ENCODE measurements at places on chromosomes 1 and 21. TPM values are rescaled to one million over a fixed set of nuclear protein-coding genes. Genes with fewer than 3 reads are reported as not detected.

Gene CFHR3
- polyA plus RNA-seq = not detected

DNA sequence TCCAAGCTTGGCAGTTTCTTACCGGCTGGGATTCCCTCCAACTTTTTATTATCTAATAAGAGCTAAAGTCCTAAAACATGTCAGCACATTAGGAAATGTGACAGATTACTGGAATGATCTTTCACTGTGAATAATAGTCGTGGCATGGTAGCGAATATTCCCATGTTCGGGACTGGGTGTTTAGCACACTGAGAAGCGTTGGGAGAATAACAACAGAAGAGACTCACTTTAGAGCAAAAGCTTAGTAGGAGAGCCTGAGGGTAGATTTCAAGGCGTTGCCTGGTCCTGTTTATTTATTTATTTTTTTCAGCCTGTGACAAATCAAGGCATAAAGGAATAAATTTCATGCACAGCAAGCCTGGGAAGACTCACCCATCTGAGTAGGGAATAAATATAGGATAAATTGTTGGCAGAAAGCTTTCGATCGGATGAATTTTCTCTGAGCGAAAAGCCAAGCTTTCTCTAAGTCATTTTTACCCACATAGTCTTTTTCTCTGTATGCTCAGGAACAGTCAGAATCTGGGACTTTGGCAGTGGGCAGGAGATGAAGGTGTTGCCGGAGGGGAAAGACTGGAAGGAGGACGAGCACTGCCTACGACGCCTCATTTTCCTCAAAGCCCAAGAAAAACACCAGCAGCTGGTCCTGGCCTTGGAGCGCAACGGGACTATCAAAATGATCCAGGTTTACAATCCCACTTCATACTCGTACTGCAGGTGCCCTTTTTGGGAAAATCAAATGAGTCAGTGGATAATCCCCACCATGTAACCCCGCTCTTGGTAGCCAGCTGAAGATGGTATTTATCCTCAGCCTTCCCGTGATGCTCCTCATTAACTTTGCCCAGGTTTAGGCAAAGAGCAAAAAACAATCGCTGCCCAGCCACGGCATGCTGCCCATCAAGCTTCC is 97.2 kb downstream of the WDR64 start:
- H3K4me3 ChIP-seq = no peak overlapping the region
- no peaks in the 10 kb centered on the region for H3K4me1 ChIP-seq
- no peaks in the 10 kb centered on the region for H3K27me3 ChIP-seq
- no peaks in the 10 kb centered on the region for H3K36me3 ChIP-seq

GRCh38 chr1:58882322-58882948 is 98.6 kb upstream of the JUN start:
- H3K36me3 ChIP-seq = no peaks in the 10 kb centered on the region
- H3K27me3 ChIP-seq = no peaks in the 10 kb centered on the region
- no peak for DNase-seq
- H3K4me1 ChIP-seq = peaks cover 61% of the 10 kb centered on the region
- peak overlapping the region; percentile 94 for H3K27ac ChIP-seq

GRCh38 chr1:106268070-106268469 is 788.4 kb upstream of the PRMT6 start:
- no peaks in the 10 kb centered on the region for H3K27me3 ChIP-seq
- H3K27ac ChIP-seq = no peak overlapping the region
- no peak for DNase-seq
- no peaks in the 10 kb centered on the region for H3K36me3 ChIP-seq
- no peak overlapping the region for H3K4me3 ChIP-seq

DNA sequence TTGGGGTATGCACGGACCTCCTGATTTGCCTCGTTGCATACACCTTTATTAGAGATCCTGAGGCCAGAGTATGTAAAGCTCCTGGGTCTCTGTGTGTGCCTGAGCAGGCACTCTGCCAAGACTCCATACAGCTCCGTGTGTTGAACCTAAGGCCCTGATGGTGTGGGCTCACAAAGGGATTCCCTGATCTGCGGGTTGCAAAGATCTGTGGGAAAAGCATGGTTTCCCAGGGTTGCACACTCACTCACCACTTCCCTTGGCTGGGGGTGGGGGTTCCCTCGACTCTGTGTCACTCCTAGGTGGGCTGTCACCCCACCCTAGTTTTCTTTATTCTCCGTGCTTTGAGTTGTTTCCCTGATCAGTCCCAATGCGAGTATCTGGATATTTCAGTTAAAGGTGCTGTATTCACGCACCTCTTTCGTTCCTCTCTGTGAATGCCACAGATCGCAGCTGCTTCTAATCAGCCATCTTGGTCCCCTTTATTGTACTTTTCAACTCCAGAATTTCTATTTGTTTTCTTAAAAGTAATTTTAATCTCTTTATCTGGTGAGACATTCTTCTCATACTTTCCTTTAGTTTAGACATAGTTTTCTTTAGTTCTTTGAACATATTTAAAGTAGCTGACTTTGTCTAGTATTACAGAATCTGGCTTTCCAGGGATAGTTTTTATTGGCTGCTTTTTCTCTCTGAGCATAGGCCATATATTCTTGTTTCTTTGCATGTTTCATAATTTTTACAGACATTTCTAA is 39.0 kb upstream of the F3 start:
- H3K27me3 ChIP-seq = no peaks in the 10 kb centered on the region
- DNase-seq = no peak
- no peak overlapping the region for H3K4me3 ChIP-seq
- no peak overlapping the region for H3K27ac ChIP-seq

GRCh38 chr1:91754816-91755580 is 131.0 kb downstream of the TGFBR3 start:
- H3K36me3 ChIP-seq = no peaks in the 10 kb centered on the region
- DNase-seq = no peak
- no peak overlapping the region for H3K4me3 ChIP-seq
- no peak overlapping the region for H3K27ac ChIP-seq
- H3K4me1 ChIP-seq = no peaks in the 10 kb centered on the region

DNA sequence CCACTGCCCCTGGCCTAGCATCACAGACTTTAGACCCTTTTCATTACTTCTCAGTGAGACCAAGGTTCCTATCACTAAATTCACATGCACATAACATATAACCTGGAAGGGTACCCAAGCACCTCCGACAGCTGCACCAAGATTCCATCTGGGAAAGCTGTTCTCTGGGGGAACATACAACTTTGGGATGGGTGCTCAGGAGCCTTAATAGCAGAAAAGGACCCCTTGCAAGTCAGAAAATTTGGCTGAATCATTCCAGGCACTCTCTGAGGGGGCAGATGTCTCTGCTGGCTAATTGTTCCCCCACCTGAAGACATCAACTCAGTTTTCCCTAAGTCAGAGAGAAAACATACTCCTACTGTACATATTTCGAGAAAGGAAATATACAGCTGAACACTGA is 41.3 kb upstream of the PSEN2 start:
- no peak overlapping the region for H3K4me3 ChIP-seq
- H3K36me3 ChIP-seq = no peaks in the 10 kb centered on the region
- H3K27ac ChIP-seq = no peak overlapping the region
- H3K4me1 ChIP-seq = peaks cover 13% of the 10 kb centered on the region

- H3K27me3 ChIP-seq = peaks cover 8% of the 10 kb centered on the region
- no peaks in the 10 kb centered on the region for H3K36me3 ChIP-seq
- H3K27ac ChIP-seq = no peak overlapping the region
- H3K4me1 ChIP-seq = no peaks in the 10 kb centered on the region
Measured at GRCh38 chr1:114588196-114588689, 6.8 kb upstream of the BCAS2 start.

Gene RAP1GAP
- not detected for polyA plus RNA-seq

DNA sequence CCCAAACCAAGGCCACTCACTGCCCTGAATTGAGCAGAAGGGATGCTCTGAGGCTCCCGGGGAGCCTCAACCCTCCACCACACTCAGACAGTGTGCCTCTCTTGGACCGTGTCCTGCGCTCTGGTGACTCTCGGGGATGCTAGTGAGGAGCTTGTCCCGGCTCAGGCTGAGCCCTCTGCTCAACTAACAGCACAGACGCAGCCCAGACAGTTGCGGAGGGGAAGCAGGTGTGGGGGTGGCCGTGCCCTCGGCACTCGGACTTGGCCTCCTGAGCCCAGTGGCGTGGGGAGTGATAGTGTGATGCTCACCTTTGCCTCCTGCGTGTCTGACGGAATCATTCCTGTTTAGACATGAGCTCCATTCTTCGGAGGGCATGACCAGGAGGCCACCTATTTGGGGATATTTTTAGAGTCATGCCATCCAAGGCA is 15.4 kb upstream of the SLC19A1 start:
- no peaks in the 10 kb centered on the region for H3K36me3 ChIP-seq
- peaks cover 4% of the 10 kb centered on the region for H3K27me3 ChIP-seq
- no peak overlapping the region for H3K4me3 ChIP-seq
- H3K4me1 ChIP-seq = peaks cover 13% of the 10 kb centered on the region
- no peak for DNase-seq
- H3K27ac ChIP-seq = no peak overlapping the region

GRCh38 chr1:228105270-228105995 is 2.3 kb upstream of the C1orf35 start:
- H3K4me3 ChIP-seq = no peak overlapping the region
- no peaks in the 10 kb centered on the region for H3K27me3 ChIP-seq
- H3K4me1 ChIP-seq = peaks cover 55% of the 10 kb centered on the region
- no peak for DNase-seq
- peaks cover 26% of the 10 kb centered on the region for H3K36me3 ChIP-seq
- H3K27ac ChIP-seq = no peak overlapping the region

Gene NR1I3
- not detected for polyA plus RNA-seq

Gene PROK1
- not detected for polyA plus RNA-seq

DNA sequence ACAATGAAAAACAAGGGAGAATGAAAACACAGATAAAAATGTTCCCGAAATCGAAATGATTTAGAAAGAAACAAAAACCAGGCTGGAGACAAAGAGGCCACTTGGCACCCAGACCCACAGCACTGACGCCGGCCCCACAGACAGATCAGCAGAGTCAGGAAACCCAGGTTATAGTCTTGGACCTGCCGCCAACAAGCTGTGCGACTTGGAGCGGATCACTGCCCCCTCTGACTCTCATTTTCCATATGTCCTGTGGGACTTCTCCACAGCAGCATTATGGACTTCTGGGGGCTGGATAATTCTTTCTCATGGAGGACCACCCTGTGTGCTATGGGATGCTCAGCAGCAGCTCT is 72.4 kb downstream of the MATN1 start:
- no peak for DNase-seq
- no peaks in the 10 kb centered on the region for H3K27me3 ChIP-seq
- H3K4me1 ChIP-seq = no peaks in the 10 kb centered on the region
- H3K36me3 ChIP-seq = no peaks in the 10 kb centered on the region

Gene AK5
- 0.72 TPM for polyA plus RNA-seq

Gene FCMR
- polyA plus RNA-seq = 1.9 TPM

DNA sequence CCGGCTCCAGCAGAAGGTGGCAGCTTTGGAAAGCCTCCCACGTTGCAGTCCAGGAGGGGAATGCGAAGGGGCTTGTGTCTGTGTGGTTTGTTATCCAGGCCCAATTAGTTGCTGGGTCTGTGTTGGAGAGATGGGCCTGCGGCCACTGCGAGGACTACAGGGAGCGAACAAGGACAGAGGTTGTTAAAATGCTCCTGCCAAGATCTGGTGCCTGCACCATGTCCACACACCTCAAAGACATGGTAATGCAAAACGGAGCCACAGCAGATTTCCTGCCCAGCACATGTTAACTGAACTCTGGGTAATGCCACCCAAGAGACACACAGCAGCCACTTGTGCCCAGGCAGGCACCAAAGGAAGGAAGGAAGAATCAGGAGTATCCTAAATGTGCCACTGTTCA is 18.6 kb downstream of the GRIK3 start:
- DNase-seq = no peak
- H3K27ac ChIP-seq = no peak overlapping the region
- H3K4me3 ChIP-seq = no peak overlapping the region
- H3K36me3 ChIP-seq = no peaks in the 10 kb centered on the region
- no peaks in the 10 kb centered on the region for H3K4me1 ChIP-seq

- H3K27me3 ChIP-seq = no peaks in the 10 kb centered on the region
- peaks cover 85% of the 10 kb centered on the region for H3K36me3 ChIP-seq
- H3K4me3 ChIP-seq = no peak overlapping the region
- peak; percentile 56 for DNase-seq
Measured at GRCh38 chr1:17661546-17662157, 93.5 kb upstream of the ACTL8 start.

Gene LMX1A
- polyA plus RNA-seq = not detected

Gene DRAXIN
- 0.18 TPM for polyA plus RNA-seq

Gene KRTAP19-1
- polyA plus RNA-seq = not detected

All from CD14-positive monocyte (primary cell).